ENCODE measurements at places on chromosomes 4 and X.
A peak's percentile ranks its signal among the peaks of the same experiment; 100 is the strongest.

GRCh38 chrX:134625315-134625718 lies 33.0 kb downstream of the PLAC1 start:
- DNase-seq: no peak

DNA sequence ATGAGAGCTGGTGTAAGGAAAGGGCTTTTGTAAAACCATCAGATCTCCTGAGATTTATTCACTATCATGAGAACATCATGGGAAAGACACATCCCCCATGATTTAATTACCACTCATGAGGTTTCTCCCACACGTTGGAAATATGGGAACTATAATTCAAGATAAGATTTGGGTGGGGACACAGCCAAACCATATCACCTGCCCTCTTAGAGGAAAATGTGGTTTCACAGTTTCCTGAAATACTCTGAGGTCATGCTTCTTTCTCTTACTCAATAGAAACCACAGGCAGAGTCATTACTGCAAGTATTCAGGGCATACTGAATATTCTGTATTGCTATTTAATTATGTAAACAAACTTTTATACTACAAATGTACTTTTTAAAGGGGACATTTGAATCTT lies 1453.3 kb downstream of the PCDH18 start:
- no peak for DNase-seq

DNA sequence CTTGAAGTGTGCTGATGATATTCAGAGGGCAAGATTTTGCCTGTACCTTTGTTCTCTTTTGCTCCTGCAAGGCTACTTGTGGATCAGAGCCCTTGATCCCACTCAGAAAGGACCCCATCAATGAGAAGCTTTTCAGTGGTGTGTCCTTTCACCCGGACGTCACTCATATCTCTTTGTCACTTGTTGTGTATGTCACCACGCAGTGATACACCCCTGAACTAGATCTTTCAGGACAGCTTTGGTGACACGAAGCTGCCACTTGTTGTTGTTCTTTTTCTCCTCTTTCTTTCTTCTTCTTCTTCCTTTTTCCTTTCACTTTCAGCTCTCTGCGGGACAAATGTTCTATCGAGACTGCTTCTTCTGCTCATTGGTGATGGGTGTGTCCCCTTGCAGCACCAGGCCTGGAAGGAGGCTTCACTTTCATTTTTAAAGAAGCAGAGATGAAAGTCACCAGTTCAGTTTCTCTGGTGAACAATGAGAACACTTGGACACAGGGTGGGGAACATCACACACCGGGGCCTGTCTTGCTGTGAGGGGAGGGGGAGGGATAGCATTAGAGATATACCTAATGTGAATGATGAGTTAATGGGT lies 83.6 kb downstream of the NBDY start:
- DNase-seq: peak; percentile 19

DNA sequence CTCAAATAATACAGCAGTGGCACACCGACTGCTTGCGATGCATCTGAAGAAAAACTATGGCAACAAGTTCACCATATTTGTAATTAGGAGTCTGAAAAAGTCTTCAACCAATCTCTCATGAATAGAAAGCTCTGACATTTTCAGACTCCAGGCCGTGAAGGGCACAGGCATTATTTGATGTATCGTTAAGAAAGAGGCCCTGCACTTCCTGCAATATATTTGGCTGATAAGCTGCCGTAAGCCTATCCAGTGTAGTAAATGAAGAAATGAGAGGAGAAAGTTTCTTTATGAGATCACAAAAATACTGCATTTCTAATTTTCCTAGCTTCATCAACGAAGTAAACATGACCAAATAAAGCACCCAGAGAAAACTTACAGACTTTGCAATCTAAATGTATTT lies 613.8 kb upstream of the TECRL start:
- no peak for DNase-seq

- no peak for DNase-seq
Measured at GRCh38 chr4:663046-663437, 11.0 kb downstream of the ATP5ME start.

GRCh38 chr4:151165205-151166000 lies 66.0 kb downstream of the RPS3A start:
- DNase-seq: no peak

GRCh38 chr4:68011684-68012083 lies 48.4 kb upstream of the TMPRSS11A start:
- DNase-seq: no peak

Data from inflammatory macrophage treated with lipopolysaccharide for 1 hour (primary cell).